ENCODE measurements at places on chromosomes 4 and X.
A peak's percentile ranks its signal among the peaks of the same experiment; 100 is the strongest.

- DNase-seq, result no peak
These were observed 42.7 kb downstream of the GATB start for GRCh38 chr4:151717909-151718628.

DNA sequence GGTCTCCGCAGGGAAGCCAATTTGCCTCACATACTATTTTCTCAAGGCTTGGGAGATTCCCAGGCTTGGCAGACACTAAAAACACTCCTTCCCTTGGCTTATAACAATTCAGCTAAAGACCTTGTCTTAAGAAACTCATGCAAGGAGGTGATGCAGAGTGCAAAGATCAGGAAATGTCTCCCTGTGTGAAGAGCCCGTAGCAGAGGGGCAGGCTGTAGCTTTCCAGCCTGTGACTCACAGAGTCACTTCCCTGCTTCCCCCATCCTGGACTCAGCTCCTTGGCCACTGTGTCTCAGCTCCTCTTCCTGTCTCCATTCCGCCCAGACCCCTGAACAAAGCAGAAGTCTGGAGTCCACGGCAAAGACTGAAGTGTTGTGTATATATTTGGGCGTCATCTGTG lies 56.1 kb downstream of the KDR start:
- no peak for DNase-seq

DNA sequence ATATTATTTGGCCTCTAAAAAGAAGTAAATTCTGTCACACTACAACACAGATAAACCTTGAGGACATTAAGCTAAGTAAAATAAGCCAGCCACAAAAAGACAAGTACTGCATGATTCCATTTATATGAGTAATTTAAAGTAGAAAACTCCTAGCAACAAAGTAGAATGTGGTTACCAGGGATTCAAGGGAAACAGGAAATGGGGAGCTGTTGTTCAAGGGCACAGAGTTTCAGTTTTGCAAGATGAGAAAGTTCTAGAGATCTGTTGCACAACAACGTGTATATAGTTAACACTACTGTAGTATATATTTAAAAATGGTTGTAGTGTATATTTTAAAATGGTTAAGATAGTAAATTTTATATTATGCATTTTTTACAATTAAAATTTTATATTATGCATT lies 25.4 kb downstream of the SEC31A start:
- no peak for DNase-seq

- DNase-seq, result no peak
These were observed 12.1 kb downstream of the PPP2R3B start for GRCh38 chrX:374596-374995.

- no peak for DNase-seq
These were observed 84.8 kb upstream of the C1QTNF7 start for GRCh38 chr4:15343000-15343399.

DNA sequence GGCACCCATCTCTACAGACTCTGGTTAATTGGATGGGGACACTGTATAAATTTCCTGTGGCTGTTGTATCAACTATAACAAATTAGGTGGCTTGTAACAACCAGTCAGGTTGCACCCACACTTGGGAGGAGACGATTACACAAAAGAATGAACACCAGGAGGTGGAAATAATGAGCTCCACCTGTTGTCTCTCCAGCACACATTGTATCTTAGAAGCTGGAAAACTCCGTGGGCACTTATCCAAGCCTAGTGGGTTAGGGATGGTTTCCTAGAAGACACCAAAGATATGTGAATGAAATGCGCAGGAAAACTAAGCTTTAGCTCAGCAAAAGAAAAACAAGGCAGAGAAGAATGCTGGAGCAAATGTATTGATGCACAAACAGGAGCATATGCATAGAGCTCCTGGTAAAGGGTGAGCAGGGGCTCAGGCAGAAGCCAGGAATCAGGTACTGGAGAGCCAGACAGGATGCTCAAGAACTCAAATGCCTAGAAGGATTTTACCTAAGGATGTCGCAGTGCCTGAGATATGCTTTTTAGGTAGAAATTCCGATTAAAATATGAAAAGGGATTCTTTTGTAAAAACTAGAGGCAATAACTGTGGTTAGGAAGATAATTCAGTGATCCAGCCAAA lies 111.7 kb downstream of the GALNTL6 start:
- DNase-seq, result no peak

- DNase-seq, result no peak
These were observed 183.1 kb downstream of the FAT4 start for GRCh38 chr4:125497861-125498260.

GRCh38 chr4:38204339-38205035 lies 244.3 kb downstream of the PTTG2 start:
- no peak for DNase-seq

DNA sequence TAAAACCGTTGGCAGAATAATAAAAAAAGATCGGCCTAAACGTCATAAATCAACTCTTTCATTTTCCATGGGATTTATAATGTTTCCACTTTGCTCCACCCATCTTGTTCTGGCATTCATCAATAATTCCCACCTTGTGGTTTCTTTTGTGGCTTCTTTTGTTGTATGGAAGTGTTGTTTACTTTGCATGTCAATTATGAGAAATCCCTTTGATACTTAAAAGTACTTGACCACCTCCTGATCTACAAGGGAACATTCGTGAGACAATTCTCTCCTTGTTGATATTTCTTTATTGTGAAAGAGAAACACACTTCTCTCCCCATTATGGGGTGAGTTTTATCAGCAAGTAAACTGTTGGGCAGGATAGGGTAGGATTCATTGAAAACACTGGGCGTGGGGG lies 2.8 kb downstream of the AMELX start:
- DNase-seq, result no peak

- no peak for DNase-seq
These were observed 234.1 kb downstream of the GRXCR1 start for GRCh38 chr4:43126595-43126994.

DNA sequence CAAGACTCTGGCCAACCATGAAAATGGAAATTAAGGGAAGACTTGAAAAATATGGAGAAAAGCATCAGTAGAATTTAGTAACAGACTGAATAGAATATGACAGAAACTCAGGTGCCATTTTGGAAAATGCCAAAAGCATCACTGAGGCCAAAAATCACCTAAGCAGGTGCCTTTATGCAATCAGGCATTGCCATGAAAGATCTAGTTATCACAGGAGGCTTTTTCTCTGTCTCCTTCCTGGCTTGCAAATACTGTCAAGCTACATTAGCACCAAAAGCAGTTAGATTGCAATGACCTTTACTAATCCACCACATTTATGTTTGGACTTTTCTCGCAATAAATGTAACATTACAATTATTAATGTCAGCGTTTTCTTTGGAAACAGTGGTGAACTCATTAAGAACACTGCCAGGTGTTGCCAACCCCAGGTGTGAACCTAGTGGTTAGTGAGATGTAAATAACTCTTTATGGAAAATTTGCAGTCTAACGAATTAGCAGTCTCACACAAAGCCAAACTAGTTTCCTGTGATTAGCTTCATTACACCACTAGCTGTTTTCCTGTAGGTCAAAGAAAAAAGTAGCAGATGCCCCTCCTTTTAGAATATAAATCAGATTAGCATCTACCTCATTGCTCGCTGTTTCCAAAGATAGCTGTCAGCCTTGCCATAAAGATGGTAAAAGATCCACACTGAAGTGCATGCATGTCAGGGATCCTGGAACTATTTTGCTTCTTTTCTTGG lies 1568.4 kb upstream of the TENM3 start:
- DNase-seq, result no peak

DNA sequence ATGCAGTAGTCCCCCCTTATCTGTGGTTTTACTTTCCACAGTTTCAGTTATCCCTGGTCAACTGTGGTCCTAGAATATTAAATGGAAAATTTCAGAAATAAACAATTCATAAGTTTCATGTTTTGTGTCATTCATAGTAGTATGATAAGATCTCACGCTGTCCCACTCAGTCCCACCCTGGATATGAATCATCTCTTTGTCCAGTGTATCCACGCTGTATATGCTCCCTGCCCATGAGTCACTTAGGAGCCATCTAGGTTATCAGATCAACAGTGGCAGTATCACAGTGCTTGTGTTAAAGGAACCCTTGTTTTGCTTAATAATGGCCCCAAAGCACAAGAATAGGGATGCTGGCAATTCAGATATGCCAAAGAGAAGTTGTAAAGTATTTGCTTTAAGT lies 16.2 kb upstream of the SYTL4 start:
- no peak for DNase-seq

- no peak for DNase-seq
These were observed 5.2 kb downstream of the EGFL6 start for GRCh38 chrX:13574600-13574999.

- no peak for DNase-seq
These were observed 39.0 kb upstream of the PROM1 start for GRCh38 chr4:16122784-16123183.

GRCh38 chr4:153533387-153533786 lies 67.2 kb downstream of the TMEM131L start:
- DNase-seq, result no peak

DNA sequence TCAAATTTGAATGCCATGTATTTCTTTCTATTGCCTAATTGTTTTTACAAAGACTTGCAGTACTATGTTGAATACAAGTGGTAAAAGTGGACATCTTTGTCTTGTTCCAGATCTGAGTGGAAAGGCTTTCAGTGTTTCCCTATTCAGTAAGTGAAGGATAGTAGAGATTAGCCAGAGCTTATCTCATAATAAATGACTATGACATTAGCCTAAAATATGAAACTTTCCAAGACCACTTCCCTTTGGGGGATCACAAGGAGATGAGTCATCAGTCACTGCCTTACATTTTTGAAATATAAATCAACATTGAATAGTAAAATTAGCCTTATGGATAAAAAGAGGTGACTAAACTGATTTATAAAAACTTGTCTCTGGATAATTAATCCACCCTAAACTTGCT lies 554.1 kb upstream of the MAGEB2 start:
- DNase-seq, result no peak

GRCh38 chrX:22634751-22635150 lies 362.0 kb downstream of the CBLL2 start:
- no peak for DNase-seq

DNA sequence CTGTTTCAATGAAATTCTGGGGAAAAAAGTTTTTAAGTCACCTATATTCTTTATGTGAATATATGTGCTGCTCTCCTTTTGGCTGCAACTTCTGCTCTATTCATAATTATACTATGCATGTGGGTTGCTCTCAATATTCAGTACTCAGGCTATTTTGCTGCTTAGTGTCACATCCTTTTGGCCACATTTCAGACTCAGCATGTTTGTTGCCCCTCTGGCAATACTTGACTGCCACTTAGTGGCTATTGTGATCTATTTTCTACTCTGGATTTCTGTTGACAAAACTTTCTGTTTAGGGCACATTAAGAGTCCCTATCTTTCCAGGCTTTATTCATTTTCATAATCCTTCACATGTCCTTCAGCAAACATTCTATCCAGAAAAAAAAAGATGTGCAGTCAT lies 15.8 kb upstream of the CT45A1 start:
- DNase-seq, result no peak

GRCh38 chr4:6724421-6725111 lies 8.6 kb downstream of the BLOC1S4 start:
- DNase-seq, result peak; percentile 70

- peak; percentile 10 for DNase-seq
These were observed 8.9 kb upstream of the RGS12 start for GRCh38 chr4:3283916-3284315.

GRCh38 chr4:96729641-96730040 lies 889.7 kb downstream of the PDHA2 start:
- DNase-seq, result no peak

GRCh38 chr4:184269879-184270430 lies 52.3 kb upstream of the ENPP6 start:
- DNase-seq, result no peak

DNA sequence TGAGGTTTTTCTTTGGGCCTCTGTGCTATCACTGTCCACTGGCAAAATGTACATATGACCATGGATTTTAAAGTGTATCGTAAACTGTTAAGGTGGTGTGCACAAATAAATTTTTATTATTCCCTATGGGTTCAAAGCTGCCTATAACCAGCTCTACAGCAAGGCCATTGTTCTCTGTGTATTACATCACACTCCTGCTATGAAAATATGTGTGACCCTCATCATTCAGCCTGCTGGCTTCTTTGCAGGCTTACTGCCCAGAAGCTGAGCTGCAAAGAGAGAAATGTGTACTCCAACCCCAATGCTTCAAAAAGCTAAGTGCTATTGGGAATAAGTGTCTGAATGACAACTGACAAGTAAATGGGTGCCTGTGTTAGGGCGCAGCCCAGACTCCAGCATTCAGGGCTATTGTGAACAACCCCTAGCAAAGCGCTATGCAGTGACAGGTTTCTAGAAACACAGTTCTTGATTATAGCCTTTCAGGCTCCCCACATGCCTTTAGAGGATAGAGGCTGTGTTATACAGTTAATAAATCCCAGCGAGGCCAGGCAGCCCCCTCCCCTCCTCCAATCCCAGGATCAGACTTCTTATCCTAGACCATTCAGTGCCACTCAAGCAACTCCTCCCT lies 220.4 kb upstream of the RADX start:
- DNase-seq, result peak; percentile 16

- DNase-seq, result peak; percentile 42
These were observed 627 bp downstream of the CDKN2AIP start for GRCh38 chr4:183445097-183445428.

- no peak for DNase-seq
These were observed 189.5 kb downstream of the GASK1B start for GRCh38 chr4:157983300-157983699.

GRCh38 chr4:127669691-127670090 lies 36.9 kb downstream of the INTU start:
- DNase-seq, result no peak

- DNase-seq, result peak; percentile 88
These were observed 37.8 kb upstream of the SLC9A7 start for GRCh38 chrX:46796574-46797191.

DNA sequence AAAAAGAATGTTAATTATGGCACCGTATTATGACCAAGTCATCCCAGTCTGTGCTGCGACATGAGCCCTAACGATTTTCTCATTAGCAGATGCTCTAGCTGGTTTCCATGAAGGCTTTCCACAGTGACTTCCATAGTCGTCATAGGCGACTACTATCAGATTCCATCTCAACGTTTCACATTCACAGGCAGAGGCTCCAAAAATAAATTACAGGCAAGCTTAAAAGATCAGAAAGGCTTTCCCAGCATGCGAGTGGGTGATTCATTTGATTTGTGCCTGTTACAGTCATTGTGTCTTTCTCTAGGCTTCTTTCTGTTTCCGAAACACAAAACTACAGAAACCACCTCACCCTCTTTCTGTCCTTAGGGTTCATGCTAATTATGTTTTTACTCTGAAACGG lies 43.2 kb downstream of the PALLD start:
- DNase-seq, result no peak

- no peak for DNase-seq
These were observed 932 bp upstream of the SHISA3 start for GRCh38 chr4:42396361-42396751.

DNA sequence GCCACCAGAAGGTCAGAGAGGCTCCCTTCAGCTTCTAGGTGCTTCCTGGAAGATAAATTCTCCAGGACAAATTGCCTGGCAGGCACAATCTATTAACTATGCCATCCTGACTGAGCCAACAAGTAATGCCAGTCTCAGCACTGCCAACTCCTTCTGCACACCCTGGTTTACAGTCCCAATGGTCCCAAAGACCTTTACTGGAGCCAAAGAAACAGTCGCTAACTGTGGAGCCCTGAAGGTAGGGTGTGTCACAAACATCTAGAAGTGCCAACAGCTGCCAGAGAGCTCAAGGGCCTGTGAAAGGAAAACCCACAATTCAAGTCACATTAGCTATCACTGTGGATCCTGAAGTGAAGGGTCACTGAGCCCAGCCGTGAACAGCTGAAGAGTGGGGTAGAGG lies 34.9 kb upstream of the CITED1 start:
- no peak for DNase-seq

- DNase-seq, result no peak
These were observed 882 bp upstream of the CXCR3 start for GRCh38 chrX:71619193-71619592.

GRCh38 chrX:153689654-153690465 lies 2.1 kb downstream of the SLC6A8 start:
- DNase-seq, result no peak

- DNase-seq, result no peak
These were observed 86.7 kb downstream of the ATP8A1 start for GRCh38 chr4:42570221-42570620.

All from testis (tissue), 5 donors.